ENCODE measurements at places on chromosomes 11 and 22.

- no peak for DNase-seq
Observed at GRCh38 chr11:119433358-119433725, 10.4 kb upstream of the THY1 start.

DNA sequence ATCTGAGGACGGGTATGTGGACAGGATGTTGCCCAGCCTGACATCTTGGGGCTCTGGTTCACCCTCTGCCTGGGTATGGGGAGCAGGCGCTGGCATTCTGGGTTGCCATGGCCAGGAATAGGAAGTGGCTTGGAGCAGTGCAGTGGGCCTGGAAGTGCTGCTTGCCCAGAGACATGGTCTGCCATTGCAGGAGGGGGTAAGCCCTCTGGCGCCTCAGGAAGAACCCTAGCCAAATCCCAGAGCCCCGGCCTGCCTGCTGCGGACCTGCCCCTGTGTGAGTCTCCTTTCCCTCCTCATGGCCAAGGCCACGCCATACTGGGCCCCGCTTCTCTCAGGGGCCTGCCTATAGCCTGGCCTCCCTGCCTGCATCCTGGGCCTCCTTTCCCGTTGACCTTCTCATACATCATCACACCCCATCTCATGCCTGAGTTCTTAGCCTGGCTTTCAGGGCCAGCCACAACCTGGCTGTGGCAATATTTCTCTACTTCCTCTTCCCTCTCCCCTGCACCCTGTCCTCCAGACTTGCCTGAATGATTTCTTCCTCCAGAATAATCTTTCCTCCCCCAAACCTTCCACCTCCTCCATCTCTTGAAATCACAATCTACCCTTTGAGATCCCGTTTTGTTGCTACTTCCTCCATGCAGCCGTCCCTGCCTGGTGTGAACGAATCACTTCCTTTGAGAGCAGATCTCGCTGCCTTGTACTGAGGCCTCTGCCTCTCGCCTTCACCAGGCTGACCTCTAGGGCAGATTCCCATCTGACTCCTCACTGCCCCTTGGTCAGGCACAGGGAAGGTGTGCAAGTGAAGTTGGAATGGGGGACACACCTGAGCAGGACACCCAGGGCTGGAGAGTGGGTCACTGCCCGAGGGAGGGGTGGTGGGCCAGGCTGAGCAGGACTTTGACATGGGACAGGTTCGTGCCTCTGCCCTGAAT lies 5.2 kb downstream of the CAPN5 start:
- no peak for DNase-seq

DNA sequence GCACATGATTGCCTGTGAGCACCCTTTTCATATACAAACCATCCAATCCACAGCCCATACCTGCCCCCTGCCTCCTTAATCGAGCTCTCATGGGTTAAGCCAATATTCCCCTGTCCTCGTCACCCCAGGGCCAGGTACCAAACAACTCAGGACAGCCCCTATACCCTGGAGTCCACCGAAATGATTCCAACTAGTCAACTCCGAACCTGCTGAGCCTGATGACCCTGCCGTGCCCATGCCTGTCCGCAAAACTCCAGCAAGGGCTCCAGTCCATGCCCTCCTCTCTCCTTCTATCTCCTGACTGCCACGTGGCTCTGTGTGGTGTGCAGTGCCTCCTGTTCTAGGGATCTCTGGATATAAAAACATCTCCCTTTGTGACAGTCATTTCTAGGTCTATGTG lies 35.5 kb upstream of the SYT13 start:
- no peak for DNase-seq

DNA sequence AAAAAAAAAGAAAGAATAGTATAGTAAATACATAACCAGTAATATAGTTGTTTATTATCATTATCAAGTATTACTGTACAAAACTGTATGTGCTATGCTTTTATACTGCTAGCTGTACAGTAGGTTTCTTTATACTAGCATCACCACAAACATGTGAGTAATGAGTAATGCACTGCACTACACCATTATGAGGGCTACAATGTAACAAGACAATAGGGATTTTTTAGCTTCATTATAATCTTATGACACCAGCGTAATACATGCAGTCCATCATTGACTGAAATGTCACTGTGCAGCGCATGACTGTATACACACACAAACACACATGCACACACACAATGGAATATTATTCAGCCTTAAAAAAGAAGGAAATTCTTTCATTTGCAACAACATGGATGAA lies 111.5 kb upstream of the ZBED5 start:
- DNase-seq: no peak

- peak; percentile 17 for DNase-seq
Observed at GRCh38 chr11:125910226-125910849, 6.0 kb downstream of the DDX25 start.

- no peak for DNase-seq
Observed at GRCh38 chr11:34028425-34028824, 23.1 kb upstream of the CAPRIN1 start.

GRCh38 chr11:69656536-69657455 lies 15.8 kb downstream of the CCND1 start:
- DNase-seq: no peak

GRCh38 chr11:3684819-3685172 lies 13.6 kb upstream of the CHRNA10 start:
- no peak for DNase-seq

Data from COLO829 (cell line).